ENCODE measurements at places on chromosomes 2 and 18. TPM values are rescaled to one million over a fixed set of nuclear protein-coding genes. Genes with fewer than 3 reads are reported as not detected.

Gene EN1
- total RNA-seq = not detected

Gene SCN9A
- 7.8 TPM for total RNA-seq

Gene EFR3B
- 1.4 TPM for total RNA-seq

Gene RGPD3
- 0.09 TPM for total RNA-seq

Gene GAREM2
- 0.65 TPM for total RNA-seq

Gene MDH1B
- total RNA-seq = 1.4 TPM

Gene PLCD4
- total RNA-seq = 1.8 TPM

Gene SULT1C4
- total RNA-seq = not detected

Gene ZNF532
- 40.1 TPM for total RNA-seq

Gene PIGN
- 59.4 TPM for total RNA-seq

Gene HNMT
- total RNA-seq = 84.5 TPM

Gene DSG3
- 0.28 TPM for total RNA-seq

Gene RESP18
- total RNA-seq = not detected

Gene MITD1
- 25.7 TPM for total RNA-seq

Gene SERPINB13
- not detected for total RNA-seq

Gene LTBP1
- 434 TPM for total RNA-seq

Gene DARS1
- 118 TPM for total RNA-seq

Gene ARHGAP28
- total RNA-seq = 10.5 TPM

Gene ITPRIPL1
- total RNA-seq = 0.43 TPM

Gene COL3A1
- 5,666 TPM for total RNA-seq

Gene DOK1
- 21.9 TPM for total RNA-seq

Gene PSMD14
- 63.3 TPM for total RNA-seq

Gene TLX2
- not detected for total RNA-seq

Gene GPR148
- not detected for total RNA-seq

Gene CD207
- total RNA-seq = not detected

Gene INHA
- 0.46 TPM for total RNA-seq

Gene NEU4
- total RNA-seq = not detected

Gene CLHC1
- 8.0 TPM for total RNA-seq

Gene NYAP2
- total RNA-seq = not detected

Gene SKOR2
- total RNA-seq = not detected

Gene AQP12B
- total RNA-seq = not detected

Gene TUBB8B
- not detected for total RNA-seq

Gene FKBP7
- total RNA-seq = 81.6 TPM

Gene ANKRD30B
- under 0.01 TPM for total RNA-seq

Gene NT5C1B
- total RNA-seq = not detected

Gene C1QL2
- total RNA-seq = not detected

Gene IL1RN
- total RNA-seq = 0.71 TPM

Gene AQP12A
- total RNA-seq = not detected

Data from smooth muscle cell of bladder (primary cell).